ENCODE measurements at places on chromosomes 5 and 9. TPM values are rescaled to one million over a fixed set of nuclear protein-coding genes. Genes with fewer than 3 reads are reported as not detected.

DNA sequence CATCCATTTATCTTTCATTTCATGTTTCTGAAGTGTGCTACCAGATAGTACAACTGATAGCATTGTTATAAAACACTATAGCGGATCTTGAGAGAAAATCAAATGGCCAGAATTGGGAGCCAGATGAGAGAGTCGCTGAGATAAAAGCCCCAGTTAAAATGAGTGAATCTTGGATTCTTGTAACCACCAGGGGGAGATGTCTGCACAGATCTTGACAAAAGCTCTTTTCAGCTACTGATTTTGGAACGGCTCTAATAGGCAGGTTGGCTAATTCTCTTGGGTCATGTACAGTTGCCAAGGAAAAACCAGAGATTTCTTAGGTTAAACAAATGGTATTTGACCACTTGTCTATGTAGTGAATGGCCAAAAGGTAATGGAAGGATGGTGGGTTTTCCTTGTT is 21.7 kb downstream of the F2RL2 start:
- DNase-seq = peak; percentile 70

DNA sequence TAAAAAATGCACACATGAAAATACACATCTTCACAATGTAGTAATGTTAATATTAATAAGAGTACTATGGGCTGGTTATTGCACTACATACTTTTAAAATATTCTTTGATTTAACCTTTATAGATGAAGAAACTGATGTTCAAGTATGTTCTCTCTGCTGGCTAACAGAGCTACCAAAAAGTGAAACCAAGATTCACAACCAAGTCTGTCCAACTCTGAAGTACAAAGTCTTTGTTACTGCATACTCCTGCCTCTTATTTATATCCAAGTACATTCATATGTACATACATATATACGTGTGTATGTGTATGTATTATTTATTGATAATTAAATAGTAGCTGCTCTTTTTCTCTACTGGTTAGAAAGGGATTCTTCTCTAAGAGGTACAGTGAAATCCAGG is 325.6 kb downstream of the BNC2 start:
- no peak for DNase-seq

DNA sequence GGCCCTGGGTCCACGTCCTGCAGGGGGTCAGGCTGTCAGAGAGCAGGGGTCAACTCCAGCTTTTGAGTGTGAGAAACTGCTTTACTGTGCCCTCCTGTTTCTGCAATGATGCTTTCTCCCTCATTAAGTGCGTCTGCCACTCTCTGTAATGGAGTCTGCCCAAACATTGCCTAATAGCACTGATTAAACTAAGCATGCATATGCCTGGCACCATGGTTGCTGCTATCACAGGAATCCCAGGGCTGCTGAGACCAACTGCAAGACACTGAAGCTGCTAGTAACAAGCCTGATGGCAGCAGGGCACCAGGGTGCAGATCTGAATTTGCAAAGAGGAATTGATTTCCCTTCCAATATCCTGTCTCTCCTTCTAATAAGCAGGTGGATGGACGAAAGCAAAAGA is 125.3 kb downstream of the SLC24A2 start:
- DNase-seq = no peak

DNA sequence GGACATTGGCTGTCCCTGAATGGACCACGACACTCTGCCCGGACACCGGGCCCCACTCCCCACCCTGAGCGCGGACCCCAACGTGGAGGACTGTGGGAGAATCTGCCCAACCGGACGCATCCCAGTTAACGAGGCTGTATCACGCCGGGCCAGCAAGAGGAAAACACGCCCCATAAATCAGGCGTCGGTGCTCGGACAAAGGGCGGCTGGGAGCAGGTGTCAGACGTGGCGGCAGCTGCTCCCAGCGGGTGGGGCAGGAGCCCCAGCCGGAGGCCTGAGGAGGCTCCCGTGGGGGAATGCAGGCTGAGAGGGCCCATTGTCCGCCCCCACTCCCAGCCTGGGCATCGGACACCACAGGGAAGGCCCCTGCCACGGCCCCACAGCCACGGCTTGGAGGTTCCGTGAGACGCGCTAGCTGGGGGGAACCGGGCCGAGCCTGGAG is 19.2 kb downstream of the NOTCH1 start:
- peak; percentile 70 for DNase-seq

DNA sequence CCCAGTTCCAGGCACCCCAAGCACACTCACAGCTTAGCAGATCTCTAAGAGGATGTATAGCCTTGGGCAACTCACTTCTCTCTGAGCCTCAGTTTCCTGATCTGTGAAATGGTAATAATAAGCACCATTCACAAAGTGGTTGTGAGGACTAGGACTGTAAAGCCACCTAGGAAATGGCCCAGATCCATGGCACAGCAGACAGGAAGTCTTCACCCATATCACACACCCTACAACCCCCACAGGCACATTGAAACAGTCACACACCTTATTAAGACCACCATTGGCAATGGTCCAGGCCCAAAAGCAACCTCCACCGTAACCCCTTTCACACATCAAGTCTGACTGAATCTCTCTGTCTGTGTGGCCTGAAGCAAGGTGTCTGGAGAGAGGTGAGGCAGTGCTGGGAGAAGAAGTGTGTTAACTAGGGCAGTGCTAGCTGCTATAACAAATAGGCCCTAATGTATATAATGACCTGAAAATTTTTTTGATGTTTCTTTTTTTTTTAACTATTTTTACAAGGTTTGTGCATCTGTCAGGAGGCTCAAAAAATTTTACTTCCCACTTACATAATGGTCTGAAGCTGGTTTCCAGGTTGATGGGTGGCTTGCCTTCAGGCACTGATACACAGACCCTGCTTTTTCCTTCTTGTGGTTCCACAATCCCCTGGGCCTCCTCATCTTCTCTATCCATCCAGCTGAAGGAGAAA is 2.4 kb upstream of the RGS14 start:
- no peak for DNase-seq

The RNF224 gene
- total RNA-seq = 0.86 TPM

DNA sequence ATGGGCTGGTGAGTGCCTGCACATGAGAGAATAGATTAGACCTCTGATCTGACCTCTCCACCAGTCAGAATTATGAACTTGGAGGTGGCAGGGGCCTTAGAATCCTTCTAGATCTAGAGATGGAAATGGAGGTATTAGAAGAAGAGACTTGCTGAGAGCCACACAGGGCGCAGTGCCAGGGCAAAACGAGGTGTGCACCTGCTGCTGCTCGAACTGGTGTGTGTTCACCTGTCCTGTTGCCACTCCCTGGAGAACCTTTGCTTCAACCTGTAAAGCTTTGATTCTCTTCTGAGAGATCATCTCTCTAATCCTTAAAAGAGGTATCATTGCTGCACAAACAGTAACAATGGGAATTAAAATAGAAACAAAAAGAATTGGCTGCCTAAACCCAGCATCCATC is 24.9 kb downstream of the FRMPD1 start:
- DNase-seq = no peak

DNA sequence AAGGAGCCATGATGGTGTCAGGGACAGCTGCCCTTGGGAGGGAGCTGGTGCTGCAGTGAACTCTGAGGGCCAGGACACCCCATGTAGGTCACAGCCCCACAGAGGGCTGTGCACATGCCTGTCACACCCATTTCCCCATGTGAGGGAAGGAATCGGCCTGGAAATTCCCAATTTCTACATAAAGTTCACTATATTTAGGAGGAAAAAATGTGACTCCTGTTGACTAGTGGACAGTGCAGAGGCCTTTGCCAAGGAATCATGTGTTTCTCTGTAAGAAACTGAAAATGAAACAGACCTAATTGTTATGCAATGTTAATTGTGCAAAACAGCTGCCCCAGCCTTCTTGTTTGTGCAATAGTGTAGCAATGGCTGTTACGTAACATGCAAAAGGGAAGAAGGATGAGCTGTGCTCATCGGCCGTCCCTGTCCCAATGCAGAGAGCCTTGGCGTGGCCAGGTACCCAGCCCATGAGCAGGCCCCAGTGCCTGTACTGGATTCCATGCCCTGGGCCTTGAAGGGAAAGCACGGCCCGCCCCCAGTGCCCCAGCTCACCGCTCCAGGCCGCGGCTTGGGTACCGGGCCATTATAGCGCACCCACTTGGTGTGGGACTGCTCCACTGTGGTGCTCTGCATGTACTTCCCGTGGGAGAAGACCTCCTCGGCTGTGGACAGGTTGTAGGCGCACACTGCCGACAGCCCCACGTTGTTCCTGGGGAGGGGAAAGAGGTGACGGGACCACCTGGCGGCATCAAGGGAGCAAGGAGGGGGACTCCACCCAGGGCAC is 70.0 kb downstream of the SECISBP2 start:
- DNase-seq = no peak

DNA sequence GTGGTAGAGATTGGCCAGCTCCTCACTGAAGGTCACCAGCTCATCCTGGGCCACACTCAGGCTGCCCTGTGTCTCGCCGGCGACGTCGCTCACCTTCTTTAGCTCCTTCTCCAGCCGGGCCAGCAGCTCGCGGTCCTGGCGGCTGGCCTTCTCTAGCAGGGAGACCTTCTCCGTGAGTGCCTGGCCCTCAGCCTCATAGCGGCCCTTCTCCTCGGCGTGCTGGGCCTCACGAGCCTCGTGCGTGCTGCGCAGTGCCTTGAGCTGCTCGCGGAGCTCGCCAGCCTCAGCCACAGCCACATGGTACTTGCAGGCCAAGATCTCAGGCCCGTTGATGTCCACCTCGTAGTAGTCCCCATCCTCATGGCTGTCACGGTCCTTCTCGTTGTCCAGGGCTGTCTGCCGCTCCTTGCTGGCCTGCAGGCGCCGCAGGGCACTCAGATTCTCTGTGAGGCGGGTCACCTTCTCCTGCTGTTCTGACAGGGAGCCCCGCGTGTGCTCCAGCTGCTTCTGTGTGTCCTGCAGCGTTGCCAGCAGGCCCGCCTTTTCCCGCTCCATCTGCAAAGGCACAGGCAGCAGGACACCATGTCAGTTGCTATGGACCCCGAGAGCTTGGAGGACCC is 45.5 kb downstream of the BICD2 start:
- DNase-seq = no peak

The IRX1 gene
- 5.4 TPM for total RNA-seq

The SV2C gene
- total RNA-seq = not detected

DNA sequence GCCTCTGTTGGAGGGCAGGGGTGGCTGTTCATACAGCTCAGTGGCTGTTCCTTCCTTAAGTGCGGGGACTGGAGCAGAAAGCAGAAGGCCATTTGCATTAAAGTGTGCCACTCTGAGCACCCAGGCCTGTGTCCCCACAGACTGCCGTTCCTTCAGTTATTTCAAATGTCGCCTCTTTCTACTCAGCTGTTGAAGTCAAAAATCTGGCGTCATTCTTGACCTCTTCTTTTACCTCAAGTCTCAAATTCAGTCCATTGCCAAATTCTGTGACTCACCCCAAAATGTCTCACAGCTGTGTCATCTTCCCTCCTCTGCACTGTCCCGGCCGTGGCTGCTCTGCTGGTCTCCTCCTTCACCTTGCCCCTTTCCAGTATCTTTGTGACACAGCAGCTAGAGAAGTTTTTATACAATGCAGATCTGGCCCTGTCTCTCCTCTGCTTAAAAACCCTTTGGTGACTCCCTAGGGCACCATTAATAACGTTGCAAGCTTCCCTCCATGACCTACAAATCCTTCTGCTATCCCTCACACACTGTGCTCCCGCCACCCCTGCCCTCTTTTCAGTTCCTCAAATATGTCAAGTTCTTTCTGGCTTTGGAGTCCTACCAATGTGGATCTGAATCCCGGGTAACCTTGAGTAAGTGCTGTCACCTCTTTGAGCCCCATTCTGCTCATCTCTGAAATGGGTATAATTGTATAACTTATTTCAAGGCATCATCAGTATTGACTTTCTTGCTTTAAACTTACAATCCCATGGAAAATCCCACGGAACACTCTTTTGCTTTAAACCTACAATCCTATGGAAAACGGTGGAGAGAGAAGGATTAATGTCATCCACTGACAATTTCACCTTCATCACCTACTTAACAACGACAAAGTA is 98.3 kb upstream of the BOD1 start:
- peak; percentile 89 for DNase-seq

The SLC25A2 gene
- not detected for total RNA-seq

DNA sequence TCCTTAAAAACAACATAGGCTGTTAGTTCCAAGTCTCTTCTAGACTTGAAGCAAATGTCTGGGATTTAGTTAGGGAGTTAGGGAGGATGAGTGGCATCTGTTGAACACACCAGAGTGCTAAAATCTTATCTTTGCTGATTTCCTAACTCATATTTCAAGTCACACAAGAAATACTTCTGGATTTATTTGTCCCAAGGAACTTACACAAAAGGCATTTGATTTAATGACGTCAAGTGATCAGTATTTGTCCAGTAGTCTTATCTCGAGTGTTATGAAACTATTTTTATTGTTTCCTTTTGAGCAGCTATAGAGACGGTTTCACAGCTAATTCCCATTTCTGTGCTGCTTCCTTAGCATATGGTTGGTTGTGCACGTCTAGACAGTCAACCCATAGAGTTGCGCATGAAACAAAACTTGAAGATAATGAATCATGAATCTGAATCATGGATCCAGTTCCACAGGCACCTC is 140.5 kb upstream of the TUT7 start:
- DNase-seq = peak; percentile 86
